RPMI8226 (cell line): ENCODE measurements at places on chromosomes 12 and 14.
A peak's percentile ranks its signal among the peaks of the same experiment; 100 is the strongest.

GRCh38 chr14:27389402-27389801, 791.6 kb upstream of the NOVA1 start:
- no peak for DNase-seq

DNA sequence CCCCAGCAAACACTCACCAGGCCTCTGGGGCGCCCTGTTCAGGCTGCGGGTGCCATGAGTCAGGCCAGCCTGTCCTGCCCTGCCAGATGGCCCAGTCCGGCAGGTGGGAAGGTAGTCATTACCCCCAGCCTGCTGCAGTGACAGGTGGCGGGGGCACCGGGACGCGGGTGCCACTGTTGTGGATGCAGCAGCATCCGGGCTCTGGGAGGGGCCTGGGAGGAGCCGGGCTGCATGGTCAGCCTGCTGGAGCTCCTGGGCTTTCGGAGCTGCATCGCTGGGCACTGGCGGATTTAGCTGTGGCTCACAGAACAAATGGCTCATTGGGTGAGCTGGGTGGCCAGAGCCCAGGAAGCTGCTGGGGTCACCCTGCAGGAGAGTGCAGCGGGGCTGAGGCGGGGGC, 13.5 kb downstream of the CEP170B start:
- DNase-seq, result no peak

DNA sequence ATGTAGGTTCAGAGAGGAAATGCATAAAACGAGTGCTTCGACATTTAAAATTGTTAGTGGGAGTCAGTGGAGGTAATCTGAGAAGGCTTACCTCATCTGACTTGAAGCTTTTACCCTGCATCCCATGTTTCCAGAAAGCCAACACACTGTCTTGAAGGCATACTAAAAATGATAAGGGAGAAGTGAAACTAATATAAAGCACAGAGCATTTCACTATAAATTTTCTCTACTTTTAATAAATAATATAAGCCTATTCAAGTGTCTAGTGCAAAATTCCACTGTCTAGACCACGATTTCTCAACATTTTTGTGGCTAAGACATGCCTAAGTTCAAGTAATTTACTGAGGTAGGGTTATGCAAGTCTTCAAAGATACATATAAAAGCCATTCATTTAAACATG, 29.1 kb upstream of the CDKL1 start:
- no peak for DNase-seq

DNA sequence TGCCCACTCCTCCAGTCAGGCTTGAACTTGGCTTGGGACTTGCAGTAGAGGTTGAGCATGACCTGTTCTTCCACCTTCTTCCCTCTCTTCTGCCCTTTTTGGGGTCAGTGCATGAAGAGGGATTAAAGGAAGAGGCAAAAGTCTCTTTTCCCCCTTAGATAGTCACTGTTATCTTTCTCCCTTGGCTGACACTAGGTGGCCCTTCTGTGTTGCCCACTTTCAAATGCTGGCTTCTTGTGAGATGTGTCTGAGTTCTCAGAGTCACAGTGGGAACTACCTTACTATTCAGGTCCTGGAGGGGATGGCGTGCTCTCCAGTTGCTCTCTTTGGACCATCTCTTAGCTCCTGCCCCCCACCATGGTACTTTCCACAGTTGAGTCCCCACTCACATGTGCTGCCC, 73.6 kb downstream of the GPR65 start:
- DNase-seq, result no peak

DNA sequence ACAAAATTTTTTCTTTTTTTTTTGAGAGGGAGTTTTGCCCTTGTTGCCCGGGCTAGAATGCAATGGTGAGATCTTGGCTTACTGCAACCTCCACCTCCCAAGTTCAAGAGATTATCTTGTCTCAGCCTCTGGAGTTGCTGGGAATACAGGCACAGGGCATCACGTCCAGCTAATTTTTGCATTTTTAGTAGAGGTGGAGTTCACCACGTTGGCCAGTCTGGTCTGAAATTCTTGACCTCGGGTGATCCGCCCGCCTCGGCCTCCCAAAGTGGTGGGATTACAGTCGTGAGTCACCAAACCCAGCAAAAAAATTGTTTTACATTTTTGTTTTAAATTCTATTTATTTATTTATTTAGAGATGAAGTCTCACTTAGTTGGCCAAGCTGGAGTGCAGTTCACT, 4.7 kb upstream of the SLC2A14 start:
- DNase-seq, result no peak

GRCh38 chr14:95255013-95255412, 64.7 kb downstream of the CLMN start:
- DNase-seq, result no peak

DNA sequence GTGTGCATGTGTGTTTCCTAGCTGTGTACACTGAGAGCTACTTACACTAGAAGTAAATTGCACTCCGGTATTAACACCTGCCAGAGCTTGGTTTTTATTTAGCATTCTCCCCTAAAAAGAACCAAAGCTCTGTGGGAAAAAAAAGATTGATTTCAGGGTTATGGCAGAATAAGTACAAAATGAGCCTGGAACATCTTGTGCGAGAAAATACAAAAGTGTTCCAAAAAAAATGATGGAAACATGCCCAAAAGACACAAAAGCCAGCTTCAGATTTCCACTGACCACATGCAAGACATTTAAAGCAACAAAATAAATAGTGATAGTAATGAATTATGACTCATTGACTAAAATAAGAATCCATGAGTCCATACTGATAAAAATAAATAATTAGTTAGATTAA, 188.3 kb downstream of the GXYLT1 start:
- no peak for DNase-seq

DNA sequence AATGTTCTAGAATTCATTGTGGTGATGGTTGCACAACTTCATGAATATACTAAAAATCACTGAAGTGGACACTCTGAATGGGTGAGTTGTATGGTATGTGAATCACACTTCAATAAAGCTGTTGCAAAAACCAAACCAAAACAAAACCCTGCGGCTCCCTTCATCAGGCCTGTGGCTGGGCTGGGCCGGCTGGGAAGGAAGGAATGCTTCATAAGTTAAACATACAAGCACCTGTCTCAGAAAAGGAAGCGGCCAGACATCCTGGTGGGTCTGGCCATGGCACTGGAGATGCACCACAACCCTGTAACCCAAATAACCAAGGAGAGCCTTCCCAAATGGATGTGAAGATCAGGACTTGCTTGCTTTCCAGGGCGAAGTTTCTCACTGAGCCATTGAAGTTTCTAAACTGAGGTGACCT, 34.9 kb downstream of the TTC7B start:
- DNase-seq, result no peak

DNA sequence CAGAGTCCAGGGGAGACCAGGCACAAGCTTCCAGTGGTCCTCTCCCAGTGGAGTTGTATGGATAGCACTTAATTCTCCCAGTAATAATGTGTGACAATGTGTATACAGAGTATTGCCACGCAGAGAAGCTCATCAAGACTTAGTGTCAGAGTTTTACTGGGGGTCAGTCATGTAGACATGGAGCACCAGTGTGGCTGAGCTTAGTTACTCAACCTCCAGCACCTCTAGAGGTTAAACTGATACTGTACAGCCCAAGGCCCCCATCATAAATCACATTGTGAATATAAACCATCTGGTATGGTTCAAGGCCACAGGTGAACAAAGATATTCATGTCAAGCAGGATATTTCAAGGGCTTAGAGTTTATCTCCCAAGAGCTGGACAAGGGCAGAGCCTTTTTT, 378.1 kb upstream of the TMPO start:
- no peak for DNase-seq

DNA sequence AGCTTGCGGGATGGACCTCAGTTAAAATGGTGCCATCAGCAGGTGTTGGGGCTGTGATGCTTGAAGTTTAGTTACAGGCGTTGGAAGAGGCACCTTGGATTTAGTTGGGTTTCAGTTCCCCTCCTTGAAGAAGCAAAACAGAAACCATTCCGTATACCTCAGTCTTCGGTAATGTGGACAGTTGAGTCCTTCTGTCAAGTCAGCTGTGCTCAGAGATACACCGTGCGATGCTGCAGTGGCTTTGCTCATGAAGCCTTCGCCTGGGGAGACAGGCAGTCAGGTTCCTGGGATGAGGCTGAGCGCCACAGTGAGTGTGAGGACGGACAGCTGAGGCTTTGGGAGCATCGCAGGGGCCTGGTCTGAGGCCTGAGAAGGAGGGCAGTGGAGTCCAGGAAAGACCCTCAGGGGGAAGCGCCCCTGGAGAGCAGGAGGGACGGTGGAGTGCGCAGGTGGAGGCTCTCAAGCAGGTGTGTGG, 7.4 kb downstream of the RAN start:
- peak; percentile 82 for DNase-seq
